SJSA1 (cell line): ENCODE measurements at places on chromosomes 1 and 21.
A peak's percentile ranks its signal among the peaks of the same experiment; 100 is the strongest.

DNA sequence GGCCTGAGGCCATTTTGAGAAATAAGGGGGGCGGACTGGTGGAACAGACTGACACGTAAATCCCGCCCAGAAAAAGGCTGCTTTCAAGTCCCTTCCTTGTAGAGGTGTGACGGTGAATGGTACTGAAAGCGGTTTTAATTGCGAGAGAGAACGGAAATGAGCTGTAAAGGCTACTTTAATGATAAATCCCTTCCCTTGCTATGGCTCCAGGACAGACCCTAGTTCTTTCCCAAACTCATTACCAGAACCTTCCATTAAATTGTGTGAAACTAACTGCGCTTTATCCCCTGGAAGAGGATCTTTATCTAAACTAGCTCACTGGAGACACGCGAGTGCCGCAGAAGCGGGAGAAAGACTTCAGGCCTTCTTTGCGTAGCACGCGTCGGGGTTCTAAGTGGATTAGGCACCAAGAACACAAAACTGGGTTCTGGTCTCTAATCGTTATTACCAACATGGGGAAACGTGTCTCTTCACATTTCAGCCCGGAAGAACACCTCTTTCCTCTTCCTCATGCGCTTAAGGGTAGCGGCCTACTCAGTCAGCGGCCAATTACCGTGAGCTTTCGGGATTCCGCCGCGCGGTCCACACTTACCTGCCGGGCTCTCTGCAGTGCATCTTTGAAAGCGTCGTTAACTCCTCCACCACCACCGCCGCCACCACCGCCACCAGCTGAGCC, 441 bp downstream of the FUBP1 start:
- DNase-seq: peak; percentile 82
- peaks cover 21% of the 10 kb centered on the region for H3K4me1 ChIP-seq
- H3K36me3 ChIP-seq: peaks cover 54% of the 10 kb centered on the region
- peak overlapping the region; percentile 60 for H3K4me3 ChIP-seq
- H3K27me3 ChIP-seq: no peaks in the 10 kb centered on the region
- peak overlapping the region; percentile 93 for H3K27ac ChIP-seq

DNA sequence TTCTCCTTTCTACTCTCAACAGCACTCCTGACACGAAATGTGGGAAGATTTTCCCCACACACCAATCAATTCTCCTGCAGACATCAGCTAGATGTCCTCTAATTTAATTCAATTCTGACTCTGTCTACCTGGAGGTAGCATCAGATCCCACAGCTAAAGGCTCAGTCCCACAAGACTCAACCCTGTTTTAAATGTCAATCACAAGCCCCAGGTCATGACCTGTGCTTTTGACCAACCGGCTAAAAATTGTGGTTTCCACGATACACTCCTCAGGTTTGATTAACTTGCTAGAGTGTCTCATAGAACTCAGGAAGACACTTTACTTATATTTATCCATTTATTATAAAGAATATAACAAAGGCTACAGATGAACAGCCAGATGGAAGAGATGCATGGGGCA, 27.4 kb downstream of the IL23R start:
- DNase-seq: no peak
- H3K4me1 ChIP-seq: no peaks in the 10 kb centered on the region; the same call in 1 of the 2 replicates
- H3K27me3 ChIP-seq: no peaks in the 10 kb centered on the region; the same call in 1 of the 2 replicates
- no peak overlapping the region for H3K4me3 ChIP-seq
- H3K36me3 ChIP-seq: no peaks in the 10 kb centered on the region
- H3K27ac ChIP-seq: no peak overlapping the region

DNA sequence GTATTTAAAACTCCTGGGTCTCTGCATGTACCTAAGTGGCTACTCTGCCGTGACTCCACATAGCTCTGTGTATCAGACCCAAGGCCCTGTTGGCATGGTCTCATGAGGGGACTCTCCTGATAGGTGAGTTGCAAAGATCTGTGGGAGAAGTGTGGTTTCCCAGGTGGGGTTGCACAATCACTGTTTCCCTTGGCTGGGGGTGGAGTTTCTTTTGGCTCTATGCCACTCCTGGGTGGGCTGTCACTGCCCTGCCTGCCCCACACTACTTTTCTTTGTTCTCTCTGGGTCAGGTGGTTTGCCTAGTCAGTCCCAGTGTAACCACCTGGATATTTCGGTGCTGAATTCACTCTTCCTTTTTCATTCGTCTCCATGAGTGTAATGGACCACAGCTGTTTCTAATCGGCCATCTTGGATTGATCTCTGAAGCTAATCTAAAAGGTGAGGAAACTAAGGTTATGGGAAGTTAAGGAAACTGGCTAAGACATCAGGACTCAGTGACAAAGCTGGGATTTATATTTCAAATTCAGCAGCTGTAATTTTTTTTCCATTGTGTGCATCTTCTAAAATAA, 97.1 kb upstream of the CACYBP start:
- no peak for DNase-seq
- H3K4me3 ChIP-seq: no peak overlapping the region
- H3K27ac ChIP-seq: no peak overlapping the region

- peaks cover 4% of the 10 kb centered on the region; the same call in 1 of the 2 replicates for H3K27me3 ChIP-seq
- peaks cover 7% of the 10 kb centered on the region for H3K4me1 ChIP-seq
- H3K4me3 ChIP-seq: no peak overlapping the region
- no peaks in the 10 kb centered on the region for H3K36me3 ChIP-seq
- DNase-seq: no peak
Measured at GRCh38 chr1:38805036-38805435, 54.5 kb downstream of the RRAGC start.

GRCh38 chr1:243796016-243796415, 54.0 kb downstream of the AKT3 start:
- no peak for DNase-seq

GRCh38 chr1:71657891-71658679, 577.2 kb upstream of the ZRANB2 start:
- DNase-seq: no peak
- H3K27me3 ChIP-seq: no peaks in the 10 kb centered on the region
- H3K27ac ChIP-seq: no peak overlapping the region
- no peaks in the 10 kb centered on the region for H3K36me3 ChIP-seq
- no peaks in the 10 kb centered on the region; the same call in 1 of the 2 replicates for H3K4me1 ChIP-seq

- H3K36me3 ChIP-seq: peaks cover 27% of the 10 kb centered on the region
- no peaks in the 10 kb centered on the region for H3K27me3 ChIP-seq
- DNase-seq: no peak
- no peaks in the 10 kb centered on the region for H3K4me1 ChIP-seq
- no peak overlapping the region for H3K4me3 ChIP-seq
Measured at GRCh38 chr21:45509566-45510465, 32.4 kb downstream of the SLC19A1 start.

DNA sequence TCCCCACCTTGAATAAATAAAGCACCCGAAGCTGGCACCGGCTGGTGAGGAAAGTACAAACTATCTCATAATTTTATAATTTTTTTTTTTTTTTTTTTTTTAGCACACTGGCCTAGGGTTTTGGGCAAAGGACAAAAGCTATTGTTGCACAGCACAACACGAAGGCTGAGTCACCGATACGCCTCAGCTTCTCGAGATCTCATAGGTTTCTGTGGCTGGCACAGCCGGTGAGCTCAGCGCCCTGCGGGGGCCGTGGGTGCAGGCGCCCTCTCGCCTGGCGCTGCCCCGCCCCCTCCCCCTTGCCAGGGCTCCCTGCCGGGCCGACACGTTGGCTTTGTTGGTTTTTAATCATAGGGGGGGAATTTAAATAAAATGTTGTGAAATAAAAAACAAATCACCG, 17.2 kb downstream of the CASZ1 start:
- DNase-seq: no peak
- peaks cover 50% of the 10 kb centered on the region for H3K27me3 ChIP-seq
- H3K4me3 ChIP-seq: no peak overlapping the region
- H3K27ac ChIP-seq: no peak overlapping the region

GRCh38 chr21:39029086-39029755, 154.0 kb downstream of the PSMG1 start:
- H3K4me3 ChIP-seq: no peak overlapping the region
- H3K27me3 ChIP-seq: no peaks in the 10 kb centered on the region
- DNase-seq: peak; percentile 9
- peaks cover 5% of the 10 kb centered on the region for H3K4me1 ChIP-seq
- H3K36me3 ChIP-seq: no peaks in the 10 kb centered on the region

DNA sequence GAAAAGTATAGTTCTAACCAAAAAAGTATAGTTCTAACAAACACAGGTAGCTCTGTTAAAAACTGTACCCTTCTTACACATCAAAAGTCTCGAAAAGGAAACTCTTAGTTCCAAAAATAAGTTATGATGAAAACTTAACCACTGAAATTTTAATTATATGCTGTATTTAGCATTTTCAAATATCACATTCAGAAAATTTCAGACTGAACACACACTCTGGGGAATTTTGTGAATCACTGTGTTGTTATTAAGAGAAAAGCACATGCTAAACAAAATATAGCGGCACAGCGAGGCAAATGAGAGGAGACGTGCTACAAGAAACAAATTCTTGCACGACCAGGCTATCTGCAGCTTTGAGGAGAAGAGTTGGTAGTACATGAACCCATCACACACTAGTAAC, 30.4 kb downstream of the VAV3 start:
- no peak for DNase-seq
- peaks cover 5% of the 10 kb centered on the region; the same call in 1 of the 2 replicates for H3K27me3 ChIP-seq
- no peak overlapping the region for H3K4me3 ChIP-seq
- H3K27ac ChIP-seq: no peak overlapping the region
- peaks cover 10% of the 10 kb centered on the region for H3K4me1 ChIP-seq

GRCh38 chr1:160682983-160683865, 28.4 kb downstream of the CD48 start:
- no peaks in the 10 kb centered on the region for H3K4me1 ChIP-seq
- peaks cover 5% of the 10 kb centered on the region; the same call in 1 of the 2 replicates for H3K27me3 ChIP-seq
- DNase-seq: no peak
- H3K27ac ChIP-seq: no peak overlapping the region
- no peak overlapping the region for H3K4me3 ChIP-seq

GRCh38 chr1:106698660-106699059, 357.8 kb upstream of the PRMT6 start:
- H3K27ac ChIP-seq: no peak overlapping the region
- DNase-seq: no peak

DNA sequence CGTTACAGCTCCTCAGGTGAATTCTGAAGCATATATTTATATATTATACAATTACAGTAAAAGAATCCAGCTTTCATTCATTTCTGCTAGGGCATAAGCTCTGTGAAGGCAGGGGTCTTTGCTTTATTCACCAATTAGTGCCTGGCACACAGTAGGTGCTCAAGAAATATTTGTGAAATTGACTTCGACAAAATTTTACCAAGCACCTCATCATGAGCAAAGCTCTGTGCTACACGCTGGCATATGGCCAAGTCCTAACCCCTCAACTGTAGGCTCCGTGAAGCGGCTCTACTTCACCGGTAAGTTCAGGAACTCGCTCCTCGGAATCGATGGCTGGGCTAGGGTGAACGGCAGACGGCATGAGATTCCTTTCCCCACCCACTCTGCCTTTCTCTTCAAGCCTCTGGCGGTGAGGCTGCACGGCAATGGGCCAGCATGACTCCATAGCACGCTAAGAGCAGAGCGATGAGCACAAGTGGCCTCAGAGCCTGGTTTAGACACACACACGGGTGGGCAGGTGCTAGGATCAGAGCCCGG, 8.7 kb downstream of the C1orf174 start:
- DNase-seq: no peak
- H3K4me3 ChIP-seq: no peak overlapping the region
- no peaks in the 10 kb centered on the region for H3K4me1 ChIP-seq
- H3K27ac ChIP-seq: no peak overlapping the region
- peaks cover 62% of the 10 kb centered on the region for H3K36me3 ChIP-seq

DNA sequence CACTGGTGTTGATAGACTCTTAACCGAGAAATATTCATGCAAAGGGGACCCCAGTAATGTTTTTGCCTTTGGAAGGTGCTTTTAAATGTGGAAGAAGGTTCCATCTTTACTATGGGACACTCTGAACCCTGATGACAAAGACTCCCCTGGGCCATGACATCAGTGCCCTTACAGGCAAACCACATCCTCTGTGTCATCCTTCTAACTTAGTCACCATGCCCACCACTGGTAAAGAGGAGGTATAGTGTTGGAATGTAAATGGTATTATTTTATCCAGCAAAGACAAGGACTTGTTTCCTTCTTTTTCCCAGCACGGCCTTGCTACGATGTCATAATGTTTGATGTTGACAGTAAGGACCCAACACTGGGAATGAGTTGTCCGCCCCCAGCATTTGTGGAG, 12.6 kb downstream of the METTL13 start:
- no peak overlapping the region for H3K4me3 ChIP-seq
- no peaks in the 10 kb centered on the region for H3K27me3 ChIP-seq
- H3K27ac ChIP-seq: peak overlapping the region; percentile 65
- peaks cover 82% of the 10 kb centered on the region for H3K36me3 ChIP-seq
- peak; percentile 59 for DNase-seq
- H3K4me1 ChIP-seq: peaks cover 11% of the 10 kb centered on the region

DNA sequence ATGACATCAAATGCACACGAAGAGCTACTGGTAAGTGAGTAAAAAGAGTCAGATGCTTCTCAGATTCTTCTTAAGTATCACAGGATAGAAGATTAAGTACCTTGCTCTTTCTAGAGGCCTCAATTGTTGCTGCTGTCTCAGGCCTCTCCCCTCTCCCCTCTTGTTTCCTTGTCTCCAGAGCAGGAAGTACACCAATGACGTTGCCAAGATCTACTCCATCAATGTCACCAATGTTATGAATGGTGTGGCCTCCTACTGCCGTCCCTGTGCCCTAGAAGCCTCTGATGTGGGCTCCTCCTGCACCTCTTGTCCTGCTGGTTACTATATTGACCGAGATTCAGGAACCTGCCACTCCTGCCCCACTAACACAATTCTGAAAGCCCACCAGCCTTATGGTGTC, 21.3 kb upstream of the SARS1 start:
- no peak for DNase-seq
- no peak overlapping the region for H3K4me3 ChIP-seq
- no peaks in the 10 kb centered on the region for H3K27me3 ChIP-seq
- peaks cover 6% of the 10 kb centered on the region for H3K4me1 ChIP-seq

- no peak for DNase-seq
- H3K36me3 ChIP-seq: no peaks in the 10 kb centered on the region
- H3K27me3 ChIP-seq: peaks cover 7% of the 10 kb centered on the region
Measured at GRCh38 chr1:77018761-77019160, 151.5 kb downstream of the ST6GALNAC5 start.

- H3K36me3 ChIP-seq: peaks cover 2% of the 10 kb centered on the region; the same call in 1 of the 2 replicates
- peaks cover 37% of the 10 kb centered on the region for H3K4me1 ChIP-seq
- H3K4me3 ChIP-seq: no peak overlapping the region
- no peaks in the 10 kb centered on the region for H3K27me3 ChIP-seq
- H3K27ac ChIP-seq: peak overlapping the region; percentile 90
Measured at GRCh38 chr1:17587693-17588047, 48.2 kb downstream of the ARHGEF10L start.

DNA sequence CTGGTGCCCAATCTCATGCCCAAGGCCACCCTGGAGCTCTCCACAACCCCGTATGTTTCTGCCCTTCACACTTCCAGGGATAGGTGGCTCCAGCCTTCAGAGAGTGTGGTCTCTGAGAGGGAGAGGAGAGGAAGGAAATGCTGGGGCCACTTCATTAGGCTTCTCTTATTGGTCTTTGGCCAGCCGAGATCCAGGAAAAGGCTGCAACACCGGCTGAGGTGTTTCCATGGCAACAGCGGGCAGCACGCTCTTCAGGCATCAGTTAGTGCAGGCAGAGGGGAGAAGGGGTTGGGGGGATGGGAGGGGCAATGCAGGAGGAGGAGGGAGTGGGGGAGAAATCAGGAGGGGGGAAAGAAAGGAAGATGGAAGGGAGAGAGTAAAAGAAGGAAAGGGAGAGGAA, 275.1 kb upstream of the GJB5 start:
- no peak for DNase-seq
- H3K4me1 ChIP-seq: no peaks in the 10 kb centered on the region
- H3K27me3 ChIP-seq: no peaks in the 10 kb centered on the region
- H3K27ac ChIP-seq: no peak overlapping the region
- no peak overlapping the region for H3K4me3 ChIP-seq
